ENCODE measurements at places on chromosomes 5 and 9.

DNA sequence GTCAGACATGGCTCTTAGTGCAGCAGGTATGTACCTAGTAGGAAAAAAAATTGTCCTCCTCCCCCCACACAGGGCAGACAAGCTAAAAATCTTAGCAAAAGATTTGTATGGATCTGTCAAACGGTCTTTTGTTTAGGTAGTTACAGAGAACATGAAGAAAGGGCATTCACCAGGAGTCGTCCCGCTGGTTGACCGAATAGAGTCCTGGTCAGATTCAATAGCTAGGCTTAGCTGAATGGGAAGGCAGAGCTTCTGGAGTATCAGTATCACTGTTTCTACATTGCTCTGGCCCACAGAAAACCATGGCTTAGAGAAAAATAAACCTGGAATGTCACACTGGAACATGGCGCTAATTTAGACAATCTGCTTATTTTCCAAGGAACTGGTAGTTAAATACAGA, 642.3 kb downstream of the PTPRD start:
- no peak for DNase-seq

- DNase-seq: no peak
Observed at GRCh38 chr5:165397516-165397915, 1892.1 kb downstream of the MAT2B start.

DNA sequence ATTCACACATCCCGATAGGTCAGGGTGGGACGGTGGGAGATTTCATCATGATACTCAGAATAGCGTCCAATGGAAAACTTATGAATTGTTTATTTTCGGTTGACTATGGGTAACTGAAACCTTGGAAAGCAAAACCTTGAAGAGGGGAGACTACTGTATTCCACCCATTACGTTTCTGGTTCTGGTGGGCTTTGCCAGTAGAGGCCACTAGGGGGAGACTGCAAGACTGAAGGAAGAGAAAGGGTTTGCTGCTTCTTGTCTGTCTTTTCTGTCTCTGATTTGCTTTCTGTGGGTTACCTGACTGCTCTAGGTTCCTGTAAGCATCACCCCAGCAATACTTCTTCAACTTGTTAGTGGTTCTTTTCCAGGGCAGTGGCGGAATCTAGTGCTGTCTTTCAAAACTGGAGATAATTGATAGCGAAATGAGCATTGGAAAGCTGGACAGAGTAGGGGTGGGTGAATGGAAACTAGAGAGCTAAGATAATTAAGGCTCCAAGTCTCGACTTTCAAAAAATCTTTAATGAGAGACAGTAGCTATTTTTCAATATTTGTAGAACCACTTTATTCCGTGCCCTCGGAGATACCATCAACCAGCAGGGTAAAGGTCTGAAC, 27.0 kb downstream of the GRIN3A start:
- DNase-seq: peak; percentile 58

DNA sequence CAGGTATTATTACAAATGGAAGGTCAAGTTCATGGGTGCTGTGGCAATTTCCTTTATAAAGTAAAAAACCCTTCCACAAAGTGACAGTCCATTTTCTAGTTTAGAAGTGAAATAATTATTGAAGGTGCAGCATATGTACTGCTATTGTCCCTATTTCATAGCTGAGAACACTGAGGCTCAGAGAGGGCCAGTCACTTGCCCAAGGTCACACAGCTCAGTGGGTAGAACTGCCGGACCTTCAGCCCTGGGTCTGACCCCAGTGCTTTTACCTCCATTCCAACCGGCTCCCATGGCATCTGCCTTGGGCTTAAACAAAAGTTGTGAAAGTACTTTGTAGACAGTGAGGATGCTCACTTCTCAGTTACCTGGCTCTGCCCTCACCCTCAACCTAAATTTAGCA, 150.6 kb upstream of the SMIM23 start:
- no peak for DNase-seq

DNA sequence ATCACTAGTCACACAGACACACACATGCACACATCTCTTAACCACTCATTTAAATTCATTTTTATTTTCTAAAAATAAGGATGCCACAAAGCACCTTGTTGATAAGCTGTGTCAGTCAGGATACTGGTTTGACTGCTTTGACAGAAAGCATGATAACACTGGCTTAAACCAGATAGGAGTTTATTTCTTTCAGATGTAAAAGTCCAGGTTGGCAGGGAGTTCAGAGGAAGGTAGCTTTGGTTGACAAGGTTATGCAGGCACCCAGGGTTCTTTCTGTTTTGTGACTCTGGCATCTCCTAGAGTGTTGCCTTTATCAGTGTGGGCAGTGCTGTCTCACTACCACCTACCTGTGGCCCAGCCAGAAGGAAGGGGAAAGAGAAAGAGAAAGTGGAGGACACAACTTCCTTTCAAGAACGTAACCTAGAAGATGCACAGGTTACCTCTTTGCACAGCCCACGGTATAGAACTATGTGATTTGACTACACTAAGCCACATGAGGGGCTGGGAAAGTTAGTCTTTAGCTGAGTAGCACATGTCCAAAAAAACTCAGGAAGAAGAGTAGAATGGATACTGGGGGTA, 334.7 kb downstream of the OSTF1 start:
- no peak for DNase-seq

GRCh38 chr5:138354926-138355378, 2.5 kb downstream of the KDM3B start:
- DNase-seq: peak; percentile 80

GRCh38 chr9:104091708-104092107, 2.4 kb upstream of the SMC2 start:
- peak; percentile 62 for DNase-seq

DNA sequence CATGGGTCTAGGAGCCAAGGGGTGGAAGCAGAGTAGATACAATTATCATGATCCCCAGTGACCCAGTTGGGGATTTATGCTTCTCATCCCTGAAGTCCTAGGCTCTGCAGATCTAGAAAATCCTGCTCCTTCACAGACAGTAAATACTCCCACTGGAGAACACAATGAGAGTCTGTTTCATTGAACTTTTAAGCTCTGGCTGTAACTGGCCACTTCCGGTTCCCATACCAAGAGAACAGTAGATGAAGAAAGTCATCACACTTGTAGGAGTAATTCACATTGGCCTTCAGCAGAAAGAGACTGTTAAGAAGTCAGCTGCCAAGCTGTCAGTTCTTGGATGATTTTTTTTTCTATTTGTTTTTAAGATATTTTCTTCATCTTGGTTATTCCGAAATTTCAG, 597.1 kb downstream of the ACTL7B start:
- DNase-seq: no peak

DNA sequence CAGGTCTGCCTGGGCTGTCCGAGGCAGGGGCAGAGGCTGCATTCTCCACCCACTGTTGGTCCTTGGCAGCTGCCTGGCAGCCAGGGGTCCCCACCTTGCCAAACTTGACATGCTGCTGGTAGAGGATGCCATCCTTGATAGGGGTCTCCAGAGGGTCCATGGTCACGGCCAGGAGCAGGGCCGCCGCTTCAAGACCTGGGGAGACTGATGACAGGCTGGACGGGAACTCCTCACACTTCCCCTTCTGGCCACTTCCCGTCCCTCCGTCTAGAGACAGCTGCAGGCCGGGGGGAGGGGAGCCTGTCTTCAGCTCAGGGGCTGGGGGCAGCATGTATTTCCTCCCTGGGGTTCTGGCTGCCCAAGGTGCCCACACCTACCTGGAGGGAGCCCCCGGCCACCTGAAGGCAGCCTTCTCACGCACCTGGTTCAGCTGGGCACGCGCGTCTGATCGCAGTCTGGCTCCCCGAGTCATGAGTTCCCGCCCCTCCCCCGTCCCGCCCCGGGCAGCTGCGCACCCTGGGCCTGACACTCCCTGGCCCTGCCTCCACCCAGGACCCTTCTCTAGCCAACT, at the start of gene DOK3:
DOK3 (minus strand) TSS at position 446 of the 571 bp plus-strand sequence; CDS start at position 160, 286 bp downstream.
- peak; percentile 49 for DNase-seq

GRCh38 chr9:84138541-84138940, 157.9 kb downstream of the RMI1 start:
- no peak for DNase-seq

- no peak for DNase-seq
Observed at GRCh38 chr5:92850886-92851285, 730.1 kb downstream of the NR2F1-AS1 start.

GRCh38 chr9:91943478-91944470, 6.3 kb downstream of the ROR2 start:
- DNase-seq: no peak

Data from Kasumi-1 (cell line).